ENCODE measurements at places on chromosomes 7 and 10.
A peak's percentile ranks its signal among the peaks of the same experiment; 100 is the strongest.

GRCh38 chr7:17289074-17289645 is 9.3 kb upstream of the AHR start:
- peak; percentile 39 for ATAC-seq

GRCh38 chr10:73646598-73647041 is 5.3 kb upstream of the MYOZ1 start:
- no peak for ATAC-seq

- no peak for ATAC-seq
Observed at GRCh38 chr10:33293531-33294170, 40.8 kb downstream of the NRP1 start.

GRCh38 chr7:48158404-48158803 is 12.9 kb upstream of the ABCA13 start:
- no peak for ATAC-seq

- ATAC-seq = no peak
Observed at GRCh38 chr7:74025146-74025545, 2.8 kb upstream of the ELN start.

- ATAC-seq = no peak
Observed at GRCh38 chr10:77110757-77111156, 526.9 kb downstream of the KCNMA1 start.

DNA sequence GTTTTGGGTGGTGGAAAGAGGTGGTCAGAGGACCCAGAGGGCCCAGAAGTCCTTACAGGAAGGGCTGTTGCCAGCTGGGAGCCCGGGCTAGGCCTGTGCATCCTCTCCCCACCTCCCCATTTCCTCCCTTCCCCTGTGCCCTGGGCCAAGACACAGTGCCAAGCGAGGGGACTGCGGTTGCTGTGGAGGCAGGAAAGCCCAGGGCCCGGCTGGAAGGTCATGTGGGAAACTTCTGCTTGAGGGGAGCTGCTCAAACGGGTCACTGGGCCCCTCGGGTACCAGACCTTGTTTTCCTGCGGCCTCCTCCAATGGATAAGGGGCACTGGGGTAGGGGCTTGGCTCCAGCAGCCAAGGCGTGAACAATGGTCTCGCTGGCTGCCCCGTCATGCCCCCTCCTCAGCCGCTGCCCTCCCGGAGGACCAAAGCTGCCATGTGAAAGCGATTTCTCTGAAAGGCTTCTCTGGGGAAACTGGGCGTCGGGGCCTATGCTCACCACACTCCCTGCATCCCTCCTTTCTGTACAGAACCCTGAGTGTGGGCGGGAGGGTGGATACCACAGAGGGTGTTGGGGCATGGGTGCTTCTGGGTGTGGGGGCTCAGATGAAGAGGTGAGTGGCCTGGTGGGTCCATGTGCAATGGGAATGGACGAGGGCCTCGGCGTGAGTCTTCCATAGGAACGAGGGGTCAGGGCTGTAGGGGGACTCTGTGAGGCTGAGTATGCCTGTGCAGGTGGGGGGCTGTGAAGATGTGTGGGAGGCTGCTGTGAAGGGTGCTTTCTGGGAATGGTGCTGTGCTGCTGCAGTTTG is 135.3 kb downstream of the PTPN20 start:
- no peak for ATAC-seq

DNA sequence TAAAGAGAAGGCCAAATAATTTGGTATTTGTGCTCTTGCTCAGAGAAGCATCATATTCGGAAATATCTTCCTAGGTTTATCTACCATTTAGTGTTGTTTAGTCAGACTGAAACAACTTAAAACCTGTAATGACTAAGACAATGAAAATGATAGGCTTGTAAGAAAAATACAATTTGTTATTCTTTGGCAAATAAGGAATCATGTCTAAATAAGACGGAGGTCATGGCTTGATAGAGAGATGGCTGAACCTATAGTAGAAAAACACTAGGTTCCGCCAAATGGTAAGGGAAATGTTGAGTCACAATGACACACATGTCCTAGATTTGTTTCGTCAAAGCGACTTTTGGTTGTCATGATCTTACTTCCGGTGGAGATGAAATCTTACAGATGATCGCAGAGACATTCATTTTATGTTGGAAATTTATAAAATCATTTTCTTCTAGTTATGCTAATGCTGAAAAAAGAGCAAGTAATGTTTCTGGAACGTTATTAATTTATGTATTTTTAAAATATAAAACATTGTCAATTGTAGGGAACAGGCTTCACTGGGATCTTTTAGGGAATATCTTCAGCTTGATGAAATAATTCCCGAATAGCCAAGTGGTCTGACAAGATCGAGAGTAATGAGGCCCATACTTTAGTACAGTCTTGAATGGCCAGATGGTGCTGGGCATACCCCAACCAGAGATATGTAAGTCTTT is 1.0 kb downstream of the SRGN start:
- no peak for ATAC-seq

- ATAC-seq = no peak
Observed at GRCh38 chr7:157434231-157434630, 97.4 kb downstream of the DNAJB6 start.

GRCh38 chr7:36763132-36763816 is 39.0 kb upstream of the AOAH start:
- ATAC-seq = peak; percentile 83

- no peak for ATAC-seq
Observed at GRCh38 chr10:67926951-67927350, 42.5 kb downstream of the SIRT1 start.

DNA sequence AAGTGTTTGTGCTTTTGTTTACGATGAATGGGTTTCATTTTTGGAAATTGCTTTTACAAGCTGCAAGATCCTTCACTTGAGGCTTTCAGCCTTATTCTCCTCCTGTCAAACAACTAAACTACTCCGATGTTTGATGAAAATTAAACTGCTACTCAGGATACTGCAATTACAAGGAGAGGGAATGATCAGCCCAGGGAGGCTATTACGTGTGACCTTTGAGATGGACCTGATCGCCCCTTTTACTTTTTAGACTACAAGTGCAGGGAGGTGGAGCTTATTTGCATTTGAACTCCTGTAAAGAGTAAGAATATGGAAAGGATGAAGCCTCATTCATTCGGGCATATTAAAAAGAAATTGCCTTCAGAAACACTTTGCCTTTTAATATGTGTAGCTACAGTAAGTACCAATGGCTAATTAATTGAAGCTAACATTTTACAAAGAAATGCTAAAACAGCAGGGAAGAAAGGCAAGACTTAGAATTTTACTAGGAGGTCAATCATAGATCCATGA is 219.1 kb downstream of the PHTF2 start:
- ATAC-seq = no peak

- no peak for ATAC-seq
Observed at GRCh38 chr7:94313926-94314325, 80.8 kb upstream of the COL1A2 start.

GRCh38 chr7:134481167-134481566 is 22.3 kb upstream of the AKR1B1 start:
- no peak for ATAC-seq

GRCh38 chr7:38306171-38306570 is 32.7 kb upstream of the TARP start:
- no peak for ATAC-seq

DNA sequence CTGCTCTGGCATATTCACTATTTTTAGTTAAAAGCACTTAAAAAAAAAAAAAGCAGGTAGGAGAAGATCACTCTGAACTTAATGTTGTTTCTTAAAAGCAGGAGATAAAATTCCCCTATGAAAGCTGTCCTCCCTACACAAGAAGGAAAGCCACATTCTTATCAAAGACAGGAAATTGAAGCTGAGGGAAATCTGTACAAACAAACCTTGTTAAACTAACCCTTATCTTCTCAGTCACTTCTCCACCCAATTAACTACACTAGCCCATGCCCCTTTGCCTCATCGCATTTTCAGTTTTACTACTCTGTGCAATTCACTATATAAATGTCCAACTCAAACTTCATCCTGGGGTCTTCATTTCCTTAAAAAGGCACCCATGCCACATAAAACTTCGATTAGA is 2.7 kb upstream of the CDCA7L start:
- ATAC-seq = no peak

- no peak for ATAC-seq
Observed at GRCh38 chr10:55233090-55233489, 432.1 kb upstream of the PCDH15 start.

- ATAC-seq = no peak
Observed at GRCh38 chr7:4661871-4662270, 20.2 kb upstream of the FOXK1 start.

DNA sequence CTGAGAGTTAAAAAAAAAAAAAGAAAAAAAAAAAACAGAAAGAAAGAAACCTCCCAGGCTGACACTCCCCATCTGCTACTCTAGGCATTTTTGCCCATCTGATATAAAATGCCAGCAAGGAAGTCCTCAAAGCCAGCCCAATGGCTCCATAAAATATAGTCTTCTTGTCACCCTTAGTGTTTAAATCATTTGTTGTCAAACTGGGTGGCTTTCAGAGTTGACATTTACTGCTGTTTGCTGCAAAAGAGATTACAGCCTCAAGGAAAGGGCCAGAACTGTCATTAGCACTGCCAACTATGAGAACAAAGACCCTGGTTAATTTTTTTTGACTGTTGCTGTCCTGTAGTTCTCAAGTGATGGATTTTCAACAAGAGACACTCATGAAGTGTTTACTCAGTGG is 86.5 kb downstream of the TRIL start:
- ATAC-seq = peak; percentile 77

GRCh38 chr7:155795401-155795800 is 16.9 kb downstream of the SHH start:
- no peak for ATAC-seq

DNA sequence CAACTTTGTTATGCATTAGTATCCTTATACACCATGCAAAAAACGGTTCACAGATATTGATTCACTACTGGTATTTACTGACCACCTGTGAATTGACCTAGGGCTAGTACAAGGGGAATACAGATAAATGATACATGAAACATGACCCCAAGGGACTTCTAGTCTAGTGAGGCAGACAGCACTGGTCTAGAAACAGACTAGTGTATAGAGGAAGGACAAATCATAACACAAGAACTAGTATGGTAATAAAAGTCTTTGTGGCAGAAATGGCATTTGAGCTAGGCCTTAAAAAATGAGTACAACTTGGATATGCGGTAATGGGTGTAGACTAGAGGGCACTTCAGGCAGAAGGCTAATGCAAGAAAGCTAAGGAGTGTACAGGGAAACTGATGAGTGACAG is 86.6 kb downstream of the SLC25A13 start:
- no peak for ATAC-seq

GRCh38 chr10:31508882-31509281 is 189.9 kb downstream of the ZEB1 start:
- no peak for ATAC-seq

- no peak for ATAC-seq
Observed at GRCh38 chr10:77458986-77459590, 178.5 kb downstream of the KCNMA1 start.

GRCh38 chr10:110304394-110304779 is 333 bp downstream of the SMNDC1 start:
- peak; percentile 61 for ATAC-seq

- no peak for ATAC-seq
Observed at GRCh38 chr10:84214612-84215235, 10.6 kb downstream of the LRIT2 start.

- ATAC-seq = peak; percentile 90
Observed at GRCh38 chr10:110918643-110919348, at the start of gene BBIP1. Gene BBIP1, minus strand, starts transcription at chr10:110919180. Its CDS starts 1,023 bp downstream, at chr10:110918157.

GRCh38 chr10:71981876-71982230 is 17.7 kb downstream of the CHST3 start:
- ATAC-seq = no peak

DNA sequence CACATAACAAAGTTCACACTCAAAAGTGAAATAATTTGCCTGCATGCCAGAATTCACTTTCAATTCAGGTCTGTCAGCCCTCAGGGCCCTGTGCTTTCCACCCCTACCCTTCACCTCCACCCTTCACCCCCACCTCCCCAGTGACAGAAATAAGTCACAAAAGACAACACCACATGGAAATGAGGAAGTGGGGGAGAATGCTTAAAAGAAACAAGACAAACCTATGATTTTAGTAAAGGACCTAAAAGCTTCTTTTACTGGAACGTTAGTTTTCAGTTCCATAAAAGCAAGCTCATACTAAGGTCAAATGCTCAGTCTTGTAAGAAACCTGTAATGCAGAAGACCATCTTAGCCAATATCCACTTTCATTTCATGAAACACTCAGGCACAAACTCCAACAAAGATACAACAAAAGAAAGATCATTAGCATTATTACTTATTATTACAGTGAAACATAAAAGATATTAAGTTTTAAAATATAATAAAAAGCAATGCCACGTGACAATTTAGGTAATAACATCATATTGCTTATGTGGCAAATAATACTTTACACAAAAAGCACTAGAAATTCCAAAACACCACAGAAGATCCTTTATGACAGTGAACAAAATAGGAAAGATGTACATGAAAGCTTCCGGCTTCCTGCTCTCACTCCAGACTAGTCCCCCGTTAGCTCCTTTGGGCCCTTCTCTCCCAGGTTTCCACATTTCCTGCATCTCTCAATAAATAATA is 112.1 kb downstream of the LMBR1 start:
- no peak for ATAC-seq

DNA sequence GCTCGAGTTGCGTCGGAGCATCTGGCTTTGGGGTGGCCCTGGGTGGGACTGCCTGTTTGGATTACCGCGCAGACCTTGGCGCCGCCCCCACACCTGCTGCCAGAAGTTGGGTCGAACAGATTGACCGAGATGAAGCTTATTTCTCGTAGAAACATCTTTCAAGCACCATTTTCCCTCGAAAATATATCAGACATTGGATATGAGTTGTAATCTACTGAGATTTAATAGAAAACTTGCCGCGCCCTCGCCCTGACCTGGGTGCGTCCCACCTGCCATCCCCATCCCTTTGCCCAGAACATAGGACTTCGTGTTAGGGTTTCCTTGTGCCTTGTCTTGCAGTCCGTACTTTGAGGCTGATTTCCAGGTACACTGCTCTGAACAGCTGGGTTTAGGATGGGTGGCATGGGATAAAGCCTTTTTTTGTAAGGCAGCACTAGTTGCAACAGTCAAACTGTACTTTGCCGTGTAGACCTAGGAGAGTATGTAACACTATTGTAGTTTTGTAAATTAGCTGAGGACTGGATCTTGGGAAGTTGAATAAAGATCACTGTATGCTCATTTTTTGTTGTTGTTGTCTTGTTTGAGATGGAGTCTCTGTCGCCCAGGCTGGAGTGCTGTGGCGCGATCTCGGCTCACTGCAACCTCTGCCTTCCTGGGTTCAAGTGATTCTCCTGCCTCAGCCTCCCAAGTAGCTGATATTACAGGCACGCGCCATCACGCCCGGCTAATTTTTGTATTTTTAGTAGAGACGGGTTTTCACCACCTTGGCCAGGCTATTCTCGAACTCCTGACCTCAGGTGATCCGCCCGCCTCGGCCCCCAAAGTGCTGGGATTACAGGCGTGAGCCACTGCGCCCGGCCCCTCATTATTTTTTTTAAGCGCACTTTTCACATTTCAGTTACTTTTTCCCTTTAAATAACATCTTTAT is 978 bp downstream of the OGDH start:
- ATAC-seq = no peak

DNA sequence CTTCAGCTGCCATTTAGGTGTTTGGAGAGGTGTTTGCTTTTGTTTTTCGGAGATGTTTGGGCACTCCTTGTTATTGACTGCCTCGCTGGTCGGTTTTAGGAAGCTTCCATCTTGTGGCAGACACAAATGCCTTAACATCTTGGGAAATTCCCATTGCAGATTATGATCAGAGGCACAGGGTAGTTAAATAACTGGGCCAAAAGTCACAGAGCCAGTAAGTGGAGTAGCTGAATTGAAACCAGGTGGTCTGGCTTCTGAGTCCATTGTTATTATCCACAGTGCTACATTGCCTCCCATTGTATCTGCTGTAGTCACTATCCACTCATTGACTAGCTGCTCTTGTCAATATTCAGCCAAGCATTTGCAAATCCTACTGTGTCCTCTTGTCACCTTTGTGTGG is 138.2 kb upstream of the PLPP4 start:
- no peak for ATAC-seq

- no peak for ATAC-seq
Observed at GRCh38 chr7:45716380-45717203, 142.4 kb downstream of the ADCY1 start.
